Activated CD4-positive, CD25-positive, alpha-beta regulatory T cell (primary cell): ENCODE measurements at places on chromosomes 6 and 20.

DNA sequence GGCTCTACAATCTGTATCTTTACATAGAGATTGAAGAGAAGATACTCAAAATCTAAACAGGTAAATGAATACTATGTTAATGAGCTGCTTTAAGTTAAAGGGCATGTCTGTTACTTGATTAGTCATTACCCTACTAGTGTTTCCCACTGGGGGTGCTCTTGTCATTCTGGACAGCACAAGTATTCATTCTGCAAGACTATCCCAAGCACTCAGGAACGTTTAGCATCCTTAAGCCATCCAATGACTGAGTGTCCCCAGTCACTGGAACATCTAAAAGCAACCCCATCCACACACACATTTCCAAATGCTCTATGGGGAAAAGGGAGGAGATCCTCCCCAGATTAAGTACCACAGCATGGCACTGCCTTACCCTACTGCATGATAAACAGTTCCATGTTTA is 25.7 kb downstream of the EZR start:
- DNase-seq: no peak

- no peak for DNase-seq
Observed at GRCh38 chr6:11815231-11815630, 36.6 kb upstream of the ADTRP start.

DNA sequence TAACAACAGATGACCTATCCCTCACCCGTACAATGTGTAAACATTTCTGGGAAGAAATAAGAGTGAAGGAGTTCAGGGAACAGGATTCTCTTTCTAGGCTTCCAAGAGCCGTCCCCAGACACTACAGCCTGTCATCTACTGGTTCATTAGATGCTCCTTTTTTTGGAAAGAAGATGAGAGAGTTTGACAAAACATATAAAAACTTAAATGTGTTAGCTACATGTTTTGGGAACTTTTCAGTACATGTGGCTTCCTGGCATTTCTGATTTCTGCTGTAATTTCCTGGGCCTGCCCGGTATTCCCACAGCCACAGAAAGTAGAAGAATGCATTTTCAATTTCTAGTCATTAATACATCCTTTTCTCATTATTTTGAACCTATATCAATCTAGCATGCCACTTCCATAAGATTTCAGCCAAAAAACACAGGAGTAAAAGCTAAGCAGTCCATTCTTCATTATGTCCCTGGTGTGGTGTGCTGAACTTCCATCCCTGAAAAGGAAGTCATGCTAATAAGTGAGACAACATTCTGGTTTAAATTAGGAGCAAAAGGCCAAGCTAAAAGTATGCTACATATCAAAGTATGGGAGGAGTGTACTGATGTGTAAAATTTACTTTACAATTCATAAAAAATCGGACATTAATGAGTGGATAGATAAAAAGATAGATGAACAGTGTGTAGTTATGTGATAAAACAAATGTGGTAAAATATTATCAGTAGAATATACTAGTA is 198.2 kb downstream of the WDR27 start:
- DNase-seq: no peak

GRCh38 chr6:12602951-12603672 is 113.5 kb upstream of the PHACTR1 start:
- no peak for DNase-seq

GRCh38 chr6:11798538-11798937 is 19.9 kb upstream of the ADTRP start:
- no peak for DNase-seq

GRCh38 chr6:18016133-18016532 is 28.7 kb upstream of the KIF13A start:
- DNase-seq: no peak

DNA sequence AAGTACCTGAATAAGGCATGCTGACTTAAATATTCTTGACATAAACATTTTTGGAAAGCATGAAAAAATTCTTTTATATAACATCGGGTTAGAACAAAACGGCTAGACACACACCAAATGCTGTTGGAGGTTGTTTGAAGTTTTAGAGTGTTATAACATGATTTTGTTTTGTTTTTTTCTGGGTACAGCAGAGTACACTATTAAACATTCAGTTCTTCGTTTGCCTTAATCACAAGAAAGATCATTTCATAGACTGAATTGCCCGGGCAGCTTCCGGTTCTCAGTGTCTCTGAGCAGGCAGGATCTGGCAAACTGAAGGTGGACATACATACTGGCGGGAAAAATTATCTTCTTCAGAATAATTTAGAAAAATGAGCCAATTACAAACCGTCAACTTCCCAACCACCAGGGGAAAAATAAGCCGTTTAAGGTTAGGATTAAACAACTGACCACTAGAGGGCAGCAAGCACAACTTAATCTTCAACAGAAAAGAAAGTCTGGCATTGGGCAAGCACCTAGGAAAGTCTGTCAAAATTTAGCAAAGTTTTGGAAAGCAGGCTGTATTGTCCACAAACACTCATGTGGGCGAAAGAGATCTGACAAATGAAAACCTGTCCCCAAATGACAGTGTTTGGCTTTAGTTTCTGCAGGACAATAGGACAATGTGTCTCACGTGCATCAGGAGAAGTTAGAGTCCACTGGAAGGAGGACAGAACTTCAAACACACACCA is 15.0 kb downstream of the ZNF217 start:
- no peak for DNase-seq

GRCh38 chr20:31718952-31719643 is 3.6 kb downstream of the BCL2L1 start:
- no peak for DNase-seq

GRCh38 chr6:162525181-162525580 is 202.4 kb downstream of the PRKN start:
- DNase-seq: no peak

DNA sequence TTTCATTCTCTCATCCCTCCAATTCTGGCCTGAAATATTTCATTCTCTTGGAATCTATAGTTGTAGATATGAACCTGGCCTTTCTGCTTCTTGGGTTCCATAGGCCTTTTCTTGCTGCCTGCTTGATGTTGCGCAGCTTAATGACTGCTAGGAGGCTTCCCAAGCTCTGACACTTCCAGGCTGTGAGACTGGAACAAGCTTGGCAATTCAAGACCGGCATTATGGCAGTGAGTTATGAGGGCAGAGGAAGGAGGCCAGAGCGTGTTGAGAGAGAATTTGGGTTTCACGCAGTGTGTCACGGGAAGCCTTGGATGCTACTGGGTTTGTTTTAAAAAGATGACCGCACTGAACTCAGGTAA is 948 bp upstream of the DNAJC5 start:
- no peak for DNase-seq

- no peak for DNase-seq
Observed at GRCh38 chr6:129871221-129871620, 10.1 kb upstream of the TMEM244 start.

DNA sequence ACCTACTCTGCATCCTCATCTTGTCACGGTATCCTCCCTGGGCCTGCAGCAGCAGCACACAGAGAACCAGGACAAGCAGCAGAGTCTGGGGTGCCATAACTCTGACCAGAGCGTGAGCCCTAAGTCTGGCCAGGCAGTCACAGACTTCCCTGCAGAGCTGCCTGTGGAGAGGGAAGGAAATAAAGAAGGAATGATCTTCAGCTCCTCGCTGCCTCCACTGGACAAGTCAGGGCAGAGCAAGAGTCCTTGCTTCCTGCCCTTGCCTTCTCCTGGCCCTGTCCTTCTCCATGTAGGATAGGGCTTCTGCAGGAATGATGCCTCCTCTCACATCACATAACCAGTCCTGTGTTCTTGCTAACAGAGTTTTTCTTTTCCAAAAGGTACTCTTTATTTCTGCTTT is 15.9 kb upstream of the WFDC11 start:
- no peak for DNase-seq

DNA sequence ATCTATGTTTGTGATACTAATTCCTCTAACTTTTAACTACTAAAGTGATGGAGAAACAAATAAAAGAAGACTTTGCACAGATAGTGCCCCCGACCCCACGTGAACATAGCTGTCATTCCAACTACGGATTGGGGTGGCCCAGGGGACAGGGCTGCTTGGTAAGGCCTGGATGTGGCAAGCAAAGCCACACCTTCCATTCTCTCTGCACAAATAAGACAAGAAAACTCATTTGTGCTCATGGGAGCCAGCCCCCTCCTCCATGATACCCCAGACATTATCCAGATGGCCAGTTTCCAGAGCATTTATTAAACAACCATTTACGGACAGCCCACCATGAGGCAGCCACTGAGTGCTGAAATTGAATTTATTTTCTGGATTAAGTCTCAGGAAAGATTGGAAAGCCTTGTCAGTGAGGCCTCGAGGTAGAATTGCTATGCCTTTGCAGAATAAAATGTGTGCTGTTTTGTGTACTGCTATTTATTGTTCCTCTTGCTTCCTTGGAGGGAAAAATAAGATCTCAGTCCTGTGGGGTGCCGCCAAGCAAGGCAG is 151.2 kb downstream of the UNC5CL start:
- DNase-seq: no peak

- DNase-seq: no peak
Observed at GRCh38 chr20:17990278-17990972, 21.6 kb downstream of the MGME1 start.

DNA sequence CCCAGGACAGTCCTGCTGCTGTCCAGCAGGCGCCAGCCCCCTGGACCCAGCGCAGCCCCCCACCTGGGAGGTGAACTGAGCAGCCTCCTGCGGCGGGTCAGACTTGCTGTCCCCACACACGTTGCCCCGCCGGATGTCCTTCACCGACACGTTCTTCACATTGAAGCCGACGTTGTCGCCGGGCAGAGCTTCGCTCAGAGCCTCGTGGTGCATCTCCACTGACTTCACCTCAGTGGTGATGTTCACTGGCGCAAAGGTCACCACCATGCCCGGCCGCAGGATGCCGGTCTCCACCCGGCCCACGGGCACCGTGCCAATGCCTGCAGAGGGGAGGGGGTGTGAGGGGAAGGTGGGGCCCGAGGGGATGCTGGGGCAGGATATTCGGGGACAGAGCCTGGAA is 8.5 kb downstream of the EEF1A2 start:
- DNase-seq: no peak

- no peak for DNase-seq
Observed at GRCh38 chr20:53316206-53316937, 277.3 kb downstream of the ZNF217 start.

GRCh38 chr6:87407901-87408720 is at the start of gene CFAP206:
CFAP206 (plus strand) TSS chr6:87407972; CDS start chr6:87409840, 1,868 bp downstream.
- DNase-seq: peak; percentile 72

DNA sequence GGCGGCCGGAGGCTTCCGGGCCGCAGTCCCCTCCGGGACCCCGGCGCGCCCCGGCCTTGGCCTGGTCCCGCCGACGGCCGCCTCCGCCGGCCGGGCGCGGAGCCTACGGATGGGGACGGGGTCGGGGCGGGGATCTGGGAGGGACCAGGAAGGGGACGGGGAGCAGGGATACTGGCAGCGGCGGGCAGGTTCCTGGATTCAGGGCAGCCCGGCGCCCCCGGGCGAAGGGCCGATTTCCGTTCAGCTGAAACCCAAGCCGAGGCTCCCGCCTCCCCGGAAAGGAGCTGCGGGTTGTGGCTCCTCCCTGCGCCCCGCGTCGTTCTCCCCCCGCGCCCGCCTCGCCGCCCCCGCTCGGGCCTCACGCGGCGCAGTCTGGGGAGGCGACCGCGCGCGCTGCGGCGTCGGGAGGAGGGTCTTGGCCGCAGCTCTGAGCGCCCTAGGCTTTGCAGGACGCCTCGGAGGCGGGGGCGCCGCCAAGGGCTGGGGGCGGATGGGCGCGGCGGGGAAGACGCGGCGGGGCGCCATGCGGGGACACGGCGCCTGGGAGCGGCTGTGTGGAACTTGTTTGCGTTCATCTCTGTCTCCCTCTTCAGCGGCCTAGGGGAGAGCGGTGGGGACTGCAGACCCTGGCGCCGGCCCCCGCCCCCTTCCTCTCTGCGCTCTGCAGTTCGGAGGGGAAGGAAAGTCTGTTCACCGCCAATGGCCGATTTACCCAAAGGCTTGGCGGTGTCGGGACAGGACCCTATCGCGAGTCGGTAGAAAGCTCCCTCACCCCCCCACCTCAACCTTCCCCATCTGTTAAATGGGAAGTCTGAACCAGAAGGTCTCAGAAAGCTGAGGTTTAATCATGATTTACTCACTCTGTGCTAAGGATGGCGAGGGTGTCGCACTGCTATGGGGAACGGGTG is 22.7 kb upstream of the TMEM181 start:
- DNase-seq: no peak

DNA sequence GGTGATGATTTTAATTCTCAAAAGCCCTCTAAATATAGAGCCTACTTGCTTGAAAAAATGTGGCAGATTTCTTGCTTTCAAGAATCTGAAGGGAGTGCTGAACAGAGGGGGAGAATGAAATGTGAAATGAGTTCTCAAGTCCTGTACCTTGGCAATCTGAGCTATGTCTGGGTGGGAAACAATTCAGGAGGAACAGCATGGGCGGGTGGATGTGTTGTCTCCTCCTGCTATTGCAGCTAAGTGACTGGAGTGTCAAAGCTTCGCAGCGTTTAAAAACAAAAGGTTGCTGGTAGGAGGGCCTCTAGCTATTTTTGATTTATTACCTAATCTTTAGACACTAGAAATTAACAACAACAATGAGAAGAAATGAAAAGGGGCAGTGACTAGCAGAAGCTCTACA is 102.5 kb upstream of the ARG1 start:
- DNase-seq: no peak

DNA sequence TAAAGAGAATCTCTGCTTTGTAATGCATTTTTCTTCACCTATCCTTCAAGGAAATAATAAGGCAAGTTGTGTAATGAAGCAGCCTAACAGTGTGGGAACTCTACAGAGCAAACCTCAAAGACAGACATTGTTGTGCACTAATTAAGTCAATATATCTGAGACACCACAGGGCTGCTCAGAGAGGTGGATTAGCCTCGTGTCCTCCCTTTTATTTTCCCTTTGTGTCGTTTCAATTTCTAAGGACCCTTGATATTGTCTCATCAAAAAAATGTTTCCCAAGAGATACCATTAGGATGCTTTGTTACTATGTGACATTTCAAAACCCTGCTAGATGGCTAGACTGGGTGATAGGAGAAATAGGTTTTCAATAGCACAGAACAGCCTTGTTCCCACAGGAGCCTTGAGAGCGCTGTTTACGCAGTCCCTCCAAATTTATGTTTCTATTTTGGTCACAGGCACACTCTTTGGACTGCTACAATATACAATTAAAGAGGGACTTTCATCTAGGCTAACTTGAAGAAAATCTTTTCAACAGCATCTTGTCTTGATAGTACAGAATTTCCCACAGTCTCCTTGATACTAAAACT is 23.1 kb downstream of the UBE3D start:
- no peak for DNase-seq

- no peak for DNase-seq
Observed at GRCh38 chr6:1131285-1132079, 180.4 kb upstream of the FOXQ1 start.

- DNase-seq: no peak
Observed at GRCh38 chr6:36463676-36464075, 20.9 kb downstream of the KCTD20 start.

- no peak for DNase-seq
Observed at GRCh38 chr6:157211603-157212455, 111.5 kb downstream of the TMEM242 start.

DNA sequence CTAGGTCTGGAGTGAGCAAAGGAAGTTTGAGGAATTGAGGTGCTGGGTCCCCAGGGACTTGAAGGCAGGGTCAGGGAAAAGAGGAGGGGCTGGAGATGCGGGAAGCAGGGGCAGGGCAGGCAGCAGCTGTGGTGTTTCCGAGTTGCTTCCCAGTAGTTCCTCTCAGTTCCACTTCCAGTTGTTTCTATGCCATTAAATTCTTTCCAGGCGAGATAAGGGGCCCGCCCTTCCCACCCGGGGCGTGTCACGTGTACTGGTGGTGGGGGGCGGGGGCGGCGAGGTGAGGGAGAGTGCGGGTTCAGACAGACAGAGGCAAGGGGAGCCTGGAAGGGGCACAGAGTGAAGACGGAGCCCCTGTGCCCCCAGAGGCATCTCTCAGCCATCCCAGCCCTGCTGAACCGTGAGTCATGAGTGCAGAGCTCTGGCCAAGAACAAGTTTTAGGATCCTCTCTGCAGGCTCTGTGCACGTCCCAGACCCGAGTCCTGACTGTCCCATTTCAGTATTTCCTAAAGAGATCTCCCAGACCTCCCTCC is 977 bp downstream of the TNXB start:
- DNase-seq: no peak
